MM.1S (cell line): ENCODE measurements at places on chromosomes 5 and 9.

DNA sequence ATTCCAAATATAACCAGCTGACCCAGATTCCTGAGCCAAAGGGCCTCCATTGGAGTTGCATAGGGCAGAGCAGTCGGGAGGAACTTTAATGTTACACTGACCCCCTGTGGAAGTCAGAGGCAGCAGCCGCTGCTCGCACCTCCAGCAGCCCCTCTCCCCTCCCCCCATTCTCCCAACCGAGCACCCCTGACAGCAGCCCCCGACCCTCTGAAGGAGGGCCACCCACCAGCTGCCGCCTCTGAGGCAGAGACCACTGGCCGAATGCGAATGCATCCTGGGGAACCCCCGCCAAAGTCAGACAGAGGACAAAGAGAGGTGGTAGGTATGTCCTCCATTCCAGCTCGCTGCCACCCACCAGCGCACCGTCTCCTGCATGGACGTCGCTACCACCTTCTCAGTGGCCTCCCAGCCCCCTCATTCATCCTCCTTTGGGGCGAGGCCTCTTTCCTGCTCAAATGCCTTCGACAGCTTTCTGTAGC is 231.0 kb downstream of the CDK5RAP2 start:
- no peaks in the 10 kb centered on the region for H3K36me3 ChIP-seq
- H3K27ac ChIP-seq, result no peak overlapping the region
- no peaks in the 10 kb centered on the region for H3K27me3 ChIP-seq
- H3K4me1 ChIP-seq, result no peaks in the 10 kb centered on the region

- H3K4me1 ChIP-seq, result peaks cover 20% of the 10 kb centered on the region
- H3K4me3 ChIP-seq, result no peak overlapping the region
- no peak for DNase-seq
- H3K27ac ChIP-seq, result no peak overlapping the region
- H3K27me3 ChIP-seq, result no peaks in the 10 kb centered on the region
These were observed 122.8 kb downstream of the PPP2R2B start for GRCh38 chr5:146755793-146756192.

GRCh38 chr9:136587145-136587943 is 41.5 kb upstream of the NOTCH1 start:
- H3K27ac ChIP-seq, result no peak overlapping the region
- no peaks in the 10 kb centered on the region for H3K36me3 ChIP-seq
- H3K4me1 ChIP-seq, result no peaks in the 10 kb centered on the region
- peaks cover 88% of the 10 kb centered on the region for H3K27me3 ChIP-seq
- H3K4me3 ChIP-seq, result no peak overlapping the region
- DNase-seq, result no peak

DNA sequence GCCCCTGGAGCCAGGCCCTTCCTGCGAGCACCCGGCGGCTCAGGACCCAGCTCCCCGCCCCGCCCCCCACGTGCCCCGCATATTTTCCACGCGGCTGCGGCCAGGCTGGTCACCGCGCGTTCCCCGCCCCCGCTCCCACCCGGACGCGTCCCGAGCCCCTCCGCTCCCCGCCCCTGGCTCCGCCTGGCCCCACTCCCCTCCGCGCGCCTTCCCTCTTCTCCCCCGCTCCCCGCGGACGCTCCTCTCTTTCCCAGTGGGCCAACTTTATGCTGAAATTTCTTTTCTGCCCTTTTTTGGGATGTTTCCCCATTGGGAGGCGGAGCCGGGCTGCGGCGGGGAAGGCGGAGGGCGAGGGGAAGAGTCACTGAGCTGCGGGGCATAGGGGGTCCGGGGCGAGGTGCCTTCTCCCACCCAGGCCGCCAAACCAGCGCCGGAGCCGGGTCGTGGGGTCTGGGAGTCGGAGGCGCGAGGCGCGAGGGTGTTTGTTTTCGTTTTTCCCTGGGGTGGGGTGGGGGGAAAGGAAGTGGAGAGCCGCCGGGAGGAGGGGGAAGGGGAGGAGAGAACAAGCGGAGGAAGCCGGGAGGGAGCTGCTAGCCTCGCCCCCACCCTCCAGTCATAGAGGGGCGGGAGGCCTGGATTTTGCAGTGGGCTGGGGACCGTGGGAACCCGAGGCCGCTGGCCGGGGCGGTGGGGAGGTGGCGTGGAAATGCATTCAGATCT is 1.0 kb upstream of the TPM2 start:
- no peak overlapping the region for H3K27ac ChIP-seq
- peak overlapping the region; percentile 71 for H3K4me3 ChIP-seq
- DNase-seq, result no peak
- H3K36me3 ChIP-seq, result no peaks in the 10 kb centered on the region

GRCh38 chr5:142507531-142508372 is 178.1 kb downstream of the FGF1 start:
- H3K36me3 ChIP-seq, result no peaks in the 10 kb centered on the region
- no peaks in the 10 kb centered on the region for H3K27me3 ChIP-seq
- no peak for DNase-seq
- no peaks in the 10 kb centered on the region for H3K4me1 ChIP-seq
- H3K27ac ChIP-seq, result no peak overlapping the region

GRCh38 chr5:42109006-42109572 is 184.0 kb downstream of the FBXO4 start:
- no peak overlapping the region for H3K27ac ChIP-seq
- H3K4me1 ChIP-seq, result no peaks in the 10 kb centered on the region
- DNase-seq, result no peak
- H3K27me3 ChIP-seq, result no peaks in the 10 kb centered on the region

DNA sequence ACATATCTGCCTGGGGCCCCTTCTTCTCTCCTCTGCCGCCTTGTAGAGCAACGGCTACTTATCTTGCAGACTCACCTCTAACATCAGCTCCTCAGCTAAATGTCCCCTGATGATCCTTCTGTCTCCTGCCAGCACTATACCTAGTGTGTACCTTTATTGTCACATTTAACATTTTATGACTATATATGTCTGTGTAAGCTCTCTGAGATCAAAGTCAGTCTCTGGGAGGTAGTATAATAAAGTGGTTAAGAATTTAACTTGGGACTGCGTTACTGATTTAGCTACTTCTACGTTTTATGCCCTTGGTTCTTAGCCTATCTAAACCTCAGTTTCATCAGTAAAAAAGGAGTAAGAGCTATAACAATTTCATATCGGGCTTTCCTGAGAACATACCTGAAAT is 2.2 kb downstream of the TMED7 start:
- 0 out of 2 replicates have a peak, but pooled peaks cover 1% of the 10 kb centered on the region for H3K27me3 ChIP-seq
- peaks cover 13% of the 10 kb centered on the region; the same call in 1 of the 2 replicates for H3K4me1 ChIP-seq
- no peak for DNase-seq

GRCh38 chr5:173771121-173771724 is 116.9 kb upstream of the CPEB4 start:
- no peaks in the 10 kb centered on the region for H3K27me3 ChIP-seq
- H3K4me3 ChIP-seq, result no peak overlapping the region
- no peaks in the 10 kb centered on the region for H3K4me1 ChIP-seq
- no peak for DNase-seq

GRCh38 chr9:129988607-129989361 is 54.2 kb downstream of the FNBP1 start:
- peaks cover 24% of the 10 kb centered on the region for H3K4me1 ChIP-seq
- H3K4me3 ChIP-seq, result no peak overlapping the region; the same call in 1 of the 2 replicates
- H3K36me3 ChIP-seq, result no peaks in the 10 kb centered on the region
- peak; percentile 87 for DNase-seq

- H3K4me3 ChIP-seq, result no peak overlapping the region
- no peaks in the 10 kb centered on the region for H3K36me3 ChIP-seq
- H3K27ac ChIP-seq, result no peak overlapping the region
- DNase-seq, result no peak
These were observed 15.3 kb upstream of the SAP30L start for GRCh38 chr5:154430466-154430865.

GRCh38 chr9:13847270-13847669 is 466.7 kb downstream of the NFIB start:
- H3K27ac ChIP-seq, result no peak overlapping the region
- no peak overlapping the region for H3K4me3 ChIP-seq

DNA sequence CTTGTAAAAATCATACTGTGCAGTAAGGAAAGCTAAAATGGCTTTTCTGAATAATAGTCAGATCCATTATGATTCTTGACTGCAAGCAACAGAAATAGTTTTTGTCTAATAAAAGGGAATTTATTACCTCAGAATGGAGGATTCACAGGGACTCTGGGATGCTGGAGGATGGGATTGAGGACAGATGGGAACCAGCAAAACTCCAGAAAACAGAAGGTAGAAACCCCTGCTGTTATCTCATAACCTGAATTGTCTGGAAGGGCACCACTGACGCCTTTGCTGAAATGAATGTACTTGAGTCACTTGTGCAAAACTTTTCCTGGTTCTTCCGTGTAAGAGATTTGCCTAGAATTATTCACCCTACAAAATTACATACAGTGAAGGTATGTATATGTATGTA is 58.6 kb upstream of the DMAC1 start:
- H3K4me3 ChIP-seq, result no peak overlapping the region
- no peak for DNase-seq
- H3K36me3 ChIP-seq, result no peaks in the 10 kb centered on the region
- no peaks in the 10 kb centered on the region for H3K4me1 ChIP-seq

GRCh38 chr9:70979966-70980365 is 141.5 kb downstream of the TRPM3 start:
- DNase-seq, result no peak
- no peak overlapping the region for H3K27ac ChIP-seq
- no peaks in the 10 kb centered on the region for H3K36me3 ChIP-seq
- H3K4me1 ChIP-seq, result no peaks in the 10 kb centered on the region
- no peaks in the 10 kb centered on the region for H3K27me3 ChIP-seq

DNA sequence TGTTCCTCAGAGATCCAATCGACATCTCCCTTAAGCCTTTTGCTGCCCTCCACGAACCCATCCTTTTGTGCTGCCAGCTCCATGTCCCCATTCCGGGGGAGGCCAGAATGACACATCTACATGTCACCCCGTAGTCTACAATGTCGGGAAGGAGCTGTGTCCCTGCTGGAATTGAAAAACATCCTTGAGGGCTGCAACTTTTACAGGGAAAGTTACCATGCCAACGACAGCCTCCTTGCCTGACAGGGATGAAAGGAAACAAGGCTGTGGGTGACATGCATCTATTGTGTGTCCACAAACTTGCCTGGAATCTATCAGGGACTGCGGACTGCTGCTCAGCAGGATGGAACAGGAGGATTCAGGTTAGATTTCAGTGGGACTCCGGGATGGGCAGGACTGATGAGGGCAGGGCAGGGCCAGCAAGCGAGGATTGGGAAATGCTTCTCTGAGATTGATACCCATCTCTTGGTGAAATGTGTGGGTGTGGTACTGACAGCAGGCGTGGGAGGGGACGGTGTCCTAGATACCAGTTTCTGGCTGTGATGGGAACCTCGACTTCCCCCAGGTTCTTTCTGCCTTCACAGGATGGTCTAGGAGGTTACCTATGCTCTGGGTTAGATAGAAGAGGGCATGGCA is 25.5 kb downstream of the EGR1 start:
- H3K27ac ChIP-seq, result no peak overlapping the region
- no peak overlapping the region for H3K4me3 ChIP-seq
- peaks cover 4% of the 10 kb centered on the region; the same call in 1 of the 2 replicates for H3K4me1 ChIP-seq
- peaks cover 43% of the 10 kb centered on the region for H3K27me3 ChIP-seq
- H3K36me3 ChIP-seq, result no peaks in the 10 kb centered on the region
- DNase-seq, result no peak

DNA sequence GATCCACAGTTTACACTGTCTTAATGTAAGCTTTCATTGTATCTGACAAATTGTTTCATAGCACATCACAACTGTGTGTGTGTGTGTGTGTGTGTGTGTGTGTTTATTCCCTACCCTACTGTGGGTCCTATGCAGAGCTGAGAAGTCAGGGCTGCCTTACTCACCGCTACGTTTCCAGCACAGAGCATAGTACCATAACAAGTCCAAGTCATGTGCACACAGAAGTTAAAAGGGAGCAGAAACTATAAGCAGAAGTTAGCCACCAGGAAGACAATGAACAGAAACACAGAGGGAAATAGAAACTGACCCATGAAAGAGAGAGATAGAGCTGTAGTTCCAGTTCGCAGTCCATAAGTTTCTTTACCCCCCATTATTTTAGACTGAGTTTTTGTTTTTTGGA is 38.2 kb upstream of the DMXL1 start:
- H3K27me3 ChIP-seq, result no peaks in the 10 kb centered on the region
- no peaks in the 10 kb centered on the region for H3K36me3 ChIP-seq
- no peak overlapping the region for H3K4me3 ChIP-seq
- H3K27ac ChIP-seq, result no peak overlapping the region; the same call in 1 of the 2 replicates
- DNase-seq, result no peak

GRCh38 chr9:125904155-125904851 is 157.1 kb downstream of the PBX3 start:
- no peaks in the 10 kb centered on the region for H3K27me3 ChIP-seq
- no peak overlapping the region for H3K27ac ChIP-seq
- H3K4me3 ChIP-seq, result no peak overlapping the region
- H3K4me1 ChIP-seq, result no peaks in the 10 kb centered on the region
- DNase-seq, result no peak

- no peaks in the 10 kb centered on the region for H3K4me1 ChIP-seq
- no peak for DNase-seq
- H3K27ac ChIP-seq, result no peak overlapping the region
These were observed 66.1 kb downstream of the SPTLC1 start for GRCh38 chr9:92048924-92049625.

DNA sequence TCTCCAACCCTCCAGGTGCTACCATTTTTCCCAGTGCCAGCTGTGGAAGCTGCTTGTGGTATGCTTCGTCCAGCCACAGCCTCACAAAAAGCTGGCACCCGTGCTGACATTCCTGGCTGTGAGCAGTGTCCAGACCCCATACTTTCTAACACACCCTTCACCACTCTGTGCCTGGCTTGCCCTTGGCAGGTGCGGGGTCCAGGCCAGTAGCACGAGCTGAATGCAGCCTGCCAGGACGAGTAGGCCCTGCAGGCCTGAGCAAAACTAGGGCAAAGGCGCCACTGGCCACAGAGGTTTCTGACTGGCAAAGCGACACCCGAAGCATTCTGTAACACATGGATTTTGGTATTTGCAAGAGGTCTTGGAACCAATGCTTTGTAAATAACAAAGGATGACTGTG is 26.0 kb upstream of the GHR start:
- H3K36me3 ChIP-seq, result no peaks in the 10 kb centered on the region
- no peak for DNase-seq
- H3K4me3 ChIP-seq, result no peak overlapping the region
- no peak overlapping the region for H3K27ac ChIP-seq
- no peaks in the 10 kb centered on the region for H3K4me1 ChIP-seq

- H3K36me3 ChIP-seq, result no peaks in the 10 kb centered on the region
- no peaks in the 10 kb centered on the region for H3K27me3 ChIP-seq
- no peaks in the 10 kb centered on the region for H3K4me1 ChIP-seq
- no peak overlapping the region for H3K4me3 ChIP-seq
These were observed 36.1 kb upstream of the PPARGC1B start for GRCh38 chr5:149694007-149694406.

DNA sequence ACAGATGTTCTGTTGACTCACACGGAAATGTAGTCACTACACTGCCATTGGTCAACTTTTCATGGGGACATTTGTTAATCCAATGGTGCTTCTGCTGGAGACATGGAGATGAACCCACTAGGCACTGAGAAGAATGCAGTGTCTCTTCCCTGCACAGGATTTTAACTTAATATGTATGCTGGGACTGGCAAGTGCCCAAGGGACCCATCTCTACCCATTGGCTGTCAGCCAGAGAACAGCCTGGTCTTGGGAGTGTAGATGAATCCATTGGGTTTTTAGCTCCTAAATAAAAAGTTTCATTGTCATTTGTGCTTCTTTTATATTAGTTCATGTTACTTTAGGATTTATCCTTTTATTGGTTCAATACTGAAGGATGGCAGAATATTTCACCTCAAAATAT is 195.8 kb upstream of the CDH6 start:
- H3K27ac ChIP-seq, result no peak overlapping the region
- DNase-seq, result no peak
- no peaks in the 10 kb centered on the region for H3K27me3 ChIP-seq
- H3K36me3 ChIP-seq, result no peaks in the 10 kb centered on the region
- no peak overlapping the region for H3K4me3 ChIP-seq
